ENCODE measurements at places on chromosomes 7 and 10. TPM values are rescaled to one million over a fixed set of nuclear protein-coding genes. Genes with fewer than 3 reads are reported as not detected.

The HOXA10 gene
- total RNA-seq = not detected

The PON3 gene
- 0.54 TPM for total RNA-seq

The CFAP43 gene
- 0.08 TPM for total RNA-seq

DNA sequence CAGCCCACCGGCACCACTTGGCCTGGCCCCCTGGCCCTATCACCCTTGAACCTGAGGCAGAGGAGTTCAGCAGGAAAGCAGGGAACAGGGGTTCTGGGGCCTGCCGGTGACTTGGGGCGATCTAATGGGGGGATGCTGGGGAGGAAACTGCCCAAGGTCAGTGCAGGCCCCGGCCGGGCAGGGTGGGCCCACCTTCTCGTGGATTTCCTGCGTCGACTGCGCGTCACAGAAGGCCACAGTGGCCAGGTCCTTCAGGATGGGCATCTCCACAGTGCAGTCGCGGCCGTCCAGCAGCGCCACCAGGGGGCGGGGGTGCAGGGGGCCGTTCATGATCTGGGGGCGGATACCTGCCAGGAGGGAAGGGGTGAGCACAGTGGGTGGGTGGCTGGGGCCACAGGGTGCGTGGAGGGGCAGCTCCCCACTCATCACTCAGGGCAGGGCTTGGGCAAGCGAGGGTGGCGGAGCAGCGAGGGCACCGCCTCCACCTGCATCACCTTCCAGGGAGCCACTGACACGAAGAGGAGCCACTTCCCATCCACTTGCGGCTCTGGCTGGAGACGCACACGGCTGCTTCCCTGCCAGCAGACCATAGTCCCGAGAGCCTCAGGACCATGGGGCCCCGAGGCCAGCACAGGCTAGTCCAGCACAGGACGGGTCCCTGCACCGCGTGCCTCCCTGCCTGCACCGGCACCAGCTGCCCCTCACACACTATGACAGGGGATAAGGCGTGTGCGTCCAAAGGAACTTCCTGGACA is 61.4 kb downstream of the ZRANB1 start:
- peak; percentile 67 for DNase-seq

DNA sequence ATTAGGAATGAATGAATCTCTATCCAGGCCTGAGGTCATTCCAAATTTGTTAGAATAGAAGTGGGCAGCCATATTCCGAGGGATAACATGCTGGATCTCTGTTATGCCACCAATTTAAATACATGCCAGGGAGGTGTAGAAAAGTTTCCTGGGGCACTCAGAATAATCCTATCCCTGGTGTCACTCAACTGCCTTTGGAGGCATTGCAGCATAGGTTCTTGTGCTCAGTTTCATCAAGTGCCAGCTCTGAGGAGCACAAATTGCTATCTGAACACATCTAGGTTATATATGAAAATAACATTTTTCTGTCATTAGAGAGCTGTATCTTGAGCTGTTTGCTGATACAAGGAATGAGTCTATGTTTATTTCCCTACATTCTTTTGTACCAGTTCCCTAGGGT is 197.3 kb downstream of the CSTF2T start:
- DNase-seq = no peak

DNA sequence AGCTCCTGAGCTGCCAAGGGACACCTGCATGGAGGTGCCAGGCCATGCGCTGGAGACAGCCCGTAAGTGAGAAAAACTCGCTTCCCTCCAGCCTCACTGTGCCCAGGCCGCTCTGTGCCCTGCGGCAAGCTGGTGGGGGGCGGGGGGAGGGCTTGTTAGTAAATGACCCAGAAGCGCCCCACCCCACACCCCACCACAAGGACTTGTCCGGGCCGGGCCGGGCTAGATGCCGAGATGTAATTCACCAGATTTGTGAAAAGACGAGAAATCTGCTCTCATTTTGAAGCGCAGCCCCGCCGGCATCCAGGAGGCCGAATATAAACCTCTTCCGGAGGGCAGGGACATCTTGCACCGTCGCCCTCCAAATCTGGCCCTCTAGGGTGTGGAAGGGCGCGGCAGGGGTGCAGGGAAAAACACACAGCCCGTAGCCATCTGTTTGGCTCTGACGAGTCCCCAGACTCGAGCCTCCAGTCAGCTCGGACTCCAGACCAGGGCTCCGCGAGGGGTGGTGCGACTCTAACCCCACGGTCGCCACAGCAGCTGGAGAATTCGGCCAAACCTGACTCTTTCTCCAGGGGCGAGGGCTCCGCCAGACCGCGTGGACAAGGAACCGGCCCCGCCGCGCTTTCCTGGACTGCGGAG is 14.8 kb downstream of the TLX1 start:
- no peak for DNase-seq
